ENCODE measurements at places on chromosomes 16 and 17.

DNA sequence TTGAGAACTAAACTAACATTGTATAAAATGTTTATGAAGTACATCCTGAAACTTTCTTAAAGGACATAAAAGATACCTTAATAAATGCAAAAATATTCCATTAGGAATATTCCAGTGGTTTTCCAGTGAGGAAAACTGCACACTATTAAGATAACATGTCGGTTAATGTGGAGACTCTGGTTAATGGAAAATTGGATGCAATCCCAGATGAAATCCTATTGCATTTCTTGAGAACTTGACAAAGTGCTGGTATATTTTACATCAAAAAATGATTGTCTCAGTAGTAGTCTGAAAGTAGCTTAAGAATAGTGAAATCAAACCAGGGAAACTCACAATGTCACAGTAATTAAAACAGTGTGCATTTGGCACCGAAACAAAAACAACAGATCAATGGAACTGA, 202.5 kb upstream of the MON1B start:
- DNase-seq = no peak

DNA sequence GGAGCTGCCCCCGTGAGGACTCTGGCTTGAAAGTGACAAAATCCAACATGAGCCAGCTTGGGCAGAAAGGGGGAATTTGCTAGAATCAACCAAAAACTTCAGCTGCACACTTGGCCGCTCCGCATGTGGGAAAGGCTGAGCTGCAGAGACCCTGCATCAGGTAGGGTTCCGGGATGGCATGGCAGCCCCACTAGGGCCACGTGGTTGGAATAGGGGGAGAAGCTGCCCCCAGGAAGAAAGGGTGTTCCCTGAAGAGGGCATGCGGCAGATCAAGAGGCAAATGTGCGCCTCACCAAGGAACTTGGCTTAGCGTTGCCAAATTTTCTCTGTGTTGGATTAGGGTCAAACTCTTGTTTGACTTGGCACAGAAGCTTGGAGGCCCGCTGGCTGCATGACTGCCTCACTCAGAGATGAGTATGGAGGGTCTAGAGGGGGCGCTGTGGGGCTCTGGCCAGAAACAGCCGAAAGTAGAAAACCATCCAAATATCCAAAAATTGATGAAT, 29.2 kb upstream of the WFIKKN2 start:
- no peak for DNase-seq

DNA sequence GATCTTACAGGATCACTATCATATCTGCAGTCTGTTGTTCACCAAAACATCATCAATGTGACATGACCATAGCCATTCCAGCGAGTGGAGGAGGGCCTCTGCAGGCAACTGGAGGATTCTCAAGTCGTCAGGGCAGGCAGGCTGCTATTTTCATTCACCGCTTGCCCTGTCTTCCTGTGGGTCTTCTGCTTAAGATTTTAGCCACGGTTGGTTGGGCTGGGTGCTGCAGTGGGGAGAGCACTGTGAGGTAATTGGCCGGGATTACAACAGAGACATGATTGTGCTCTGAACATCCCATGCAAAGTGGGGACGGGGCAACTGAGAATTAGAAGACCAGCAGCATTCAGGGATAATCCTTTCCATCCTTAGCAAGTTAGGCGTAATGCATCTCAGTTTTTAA, 245.9 kb downstream of the CPPED1 start:
- no peak for DNase-seq

DNA sequence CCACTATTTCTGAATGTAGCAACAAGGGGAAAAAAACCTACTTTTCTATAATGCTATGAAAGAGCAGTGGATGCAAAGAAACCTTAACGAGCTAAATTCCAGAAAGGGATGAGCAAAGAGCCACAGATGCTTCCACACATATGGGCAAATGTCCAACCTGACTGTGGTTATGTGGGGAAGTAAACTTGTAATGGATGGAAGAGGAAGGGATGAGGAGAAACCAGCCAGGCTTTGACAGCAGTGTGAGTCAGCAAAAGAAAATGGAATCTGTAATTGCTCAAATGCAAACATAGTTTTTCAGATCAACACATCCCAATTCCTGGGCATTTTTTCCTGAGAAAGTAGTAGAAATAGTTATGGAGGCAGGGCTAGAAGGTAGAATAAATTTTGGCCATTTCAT, 204.8 kb upstream of the CPHXL start:
- no peak for DNase-seq

GRCh38 chr16:66097751-66098150, 268.7 kb upstream of the CDH5 start:
- no peak for DNase-seq

GRCh38 chr16:80620736-80621605, 80.2 kb downstream of the DYNLRB2 start:
- no peak for DNase-seq

- DNase-seq = peak; percentile 42
Observed at GRCh38 chr17:31508288-31509094, 117.0 kb downstream of the RAB11FIP4 start.

DNA sequence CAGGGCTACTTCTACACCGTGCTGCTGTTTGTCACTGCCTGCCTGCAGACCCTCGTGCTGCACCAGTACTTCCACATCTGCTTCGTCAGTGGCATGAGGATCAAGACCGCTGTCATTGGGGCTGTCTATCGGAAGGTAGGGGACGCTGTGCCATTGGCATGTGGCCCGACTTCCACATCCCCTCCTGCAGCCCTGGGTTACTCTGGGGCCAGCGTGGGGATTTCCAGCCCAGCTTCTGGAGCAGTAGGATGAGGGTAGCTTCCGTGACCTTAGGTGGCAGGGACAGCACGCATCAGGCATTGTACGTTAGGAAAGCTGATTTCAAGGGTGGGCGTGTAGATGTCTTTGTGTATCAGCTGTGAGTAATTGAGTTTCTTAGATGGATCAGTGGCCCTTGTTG, 96.5 kb downstream of the ABCC1 start:
- DNase-seq = no peak

DNA sequence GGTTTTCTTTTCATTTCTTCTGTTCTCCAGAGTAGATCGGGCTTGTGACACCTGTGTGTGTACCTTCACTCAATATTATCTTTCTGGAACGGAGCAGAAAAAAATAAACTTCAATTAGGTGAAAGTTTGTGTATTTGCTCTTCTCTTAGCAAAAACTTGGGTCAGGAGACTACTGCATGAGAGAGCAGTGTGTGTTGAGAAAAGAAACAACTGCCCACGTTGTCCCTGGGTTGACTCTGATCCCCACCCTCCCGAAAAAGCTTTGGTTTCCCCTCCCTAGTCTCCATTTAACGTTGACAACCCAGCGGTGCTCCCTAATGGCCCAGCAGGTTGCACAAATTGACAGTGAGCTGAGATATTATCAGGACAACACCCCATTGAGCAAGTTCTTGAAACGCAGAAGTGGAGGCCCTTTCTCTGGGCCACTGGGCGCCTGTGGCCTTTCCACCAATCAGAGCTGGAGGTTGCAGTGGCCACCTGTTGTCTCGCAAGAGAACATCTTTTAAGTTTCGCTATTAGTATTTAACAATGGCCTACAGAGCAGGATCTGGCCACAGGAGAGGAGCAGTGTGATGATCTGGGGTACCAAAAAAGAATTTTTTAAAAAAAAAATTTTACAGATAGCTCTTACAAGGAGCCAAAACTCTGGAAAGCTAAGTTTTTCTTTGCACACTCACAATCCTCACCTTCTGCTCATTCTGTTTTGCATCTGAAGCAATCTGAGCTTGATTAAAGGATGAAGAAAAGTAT, 1.5 kb upstream of the TOX3 start:
- DNase-seq = no peak

DNA sequence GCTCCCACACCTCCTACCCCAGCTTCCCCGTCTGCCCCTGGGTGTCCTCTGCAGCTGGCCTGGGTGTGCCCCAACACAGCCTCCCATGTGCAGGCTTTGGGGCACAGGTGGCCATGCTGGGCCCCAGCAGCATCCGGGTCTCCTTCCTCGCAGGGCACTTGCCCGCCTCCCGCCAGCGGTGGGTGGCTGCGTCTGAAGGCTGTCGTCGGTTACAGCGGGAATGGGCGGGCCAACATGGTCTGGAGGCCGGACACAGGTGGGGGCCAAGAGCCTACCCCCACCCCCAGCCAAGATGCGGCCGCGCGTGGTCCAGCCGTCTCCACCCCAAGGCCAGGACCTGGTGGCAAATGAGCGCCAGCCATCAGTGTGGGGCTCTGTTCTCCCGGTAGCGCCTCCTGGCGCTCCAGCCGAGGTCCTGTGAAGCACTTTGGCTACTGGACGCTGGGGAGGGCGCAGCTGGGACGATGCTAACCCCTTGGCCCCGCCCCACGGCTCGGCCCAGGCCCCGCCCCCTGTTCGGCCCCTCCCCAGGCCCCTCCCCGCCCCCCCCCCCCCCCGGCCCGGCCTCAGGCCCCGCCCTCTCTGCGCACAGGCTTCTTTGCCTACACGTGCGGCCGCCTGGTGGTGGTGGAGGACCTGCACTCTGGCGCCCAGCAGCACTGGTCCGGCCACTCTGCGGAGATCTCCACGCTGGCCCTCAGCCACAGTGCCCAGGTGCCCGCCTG, 7.3 kb upstream of the RHOT2 start:
- peak; percentile 58 for DNase-seq

GRCh38 chr16:79334127-79334526, 266.4 kb downstream of the MAF start:
- DNase-seq = no peak

- no peak for DNase-seq
Observed at GRCh38 chr17:44912763-44913544, 2.3 kb downstream of the GFAP start.

- DNase-seq = no peak
Observed at GRCh38 chr16:21166561-21166961, 8.1 kb downstream of the LDAF1 start.

DNA sequence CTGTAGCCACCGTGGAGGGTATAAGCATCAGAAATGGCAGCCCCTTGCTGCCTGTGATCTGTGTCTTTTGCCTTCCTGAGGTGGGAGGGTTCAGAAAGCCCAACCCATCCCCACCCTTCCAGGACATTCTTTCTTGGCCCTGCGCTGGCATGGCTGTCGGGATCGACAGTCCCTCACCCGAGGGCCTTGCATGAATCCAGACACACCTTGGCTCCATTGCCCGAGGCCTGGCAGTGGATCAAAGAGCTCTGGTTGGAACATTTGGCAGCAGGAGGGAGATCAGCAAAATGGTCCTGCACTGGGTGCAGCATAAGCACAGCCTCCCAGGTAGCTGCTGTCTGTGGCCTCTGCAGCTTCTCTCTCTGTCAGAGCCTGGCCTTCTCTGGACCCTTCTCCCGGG, 246.6 kb upstream of the MAF start:
- no peak for DNase-seq

DNA sequence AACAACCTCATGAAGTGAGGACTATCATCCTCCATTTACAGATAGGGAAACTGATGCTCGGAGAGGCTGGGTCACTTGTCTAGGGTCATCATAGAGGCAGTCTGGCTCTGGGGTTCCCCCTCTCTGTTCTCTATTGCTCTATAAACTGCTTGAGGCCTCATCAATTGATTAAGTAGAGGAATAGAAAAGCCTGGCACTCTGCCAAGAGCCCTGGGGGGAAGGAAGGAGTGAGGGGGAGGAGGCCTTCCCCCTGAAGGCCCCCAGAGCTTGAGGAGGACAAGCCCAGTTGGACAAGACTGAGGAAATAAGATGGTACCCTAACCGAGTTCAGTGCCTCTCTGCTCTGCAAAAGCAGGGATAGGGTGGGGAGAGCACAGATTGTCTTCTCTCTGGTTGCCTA, 21.0 kb downstream of the SDK2 start:
- no peak for DNase-seq

DNA sequence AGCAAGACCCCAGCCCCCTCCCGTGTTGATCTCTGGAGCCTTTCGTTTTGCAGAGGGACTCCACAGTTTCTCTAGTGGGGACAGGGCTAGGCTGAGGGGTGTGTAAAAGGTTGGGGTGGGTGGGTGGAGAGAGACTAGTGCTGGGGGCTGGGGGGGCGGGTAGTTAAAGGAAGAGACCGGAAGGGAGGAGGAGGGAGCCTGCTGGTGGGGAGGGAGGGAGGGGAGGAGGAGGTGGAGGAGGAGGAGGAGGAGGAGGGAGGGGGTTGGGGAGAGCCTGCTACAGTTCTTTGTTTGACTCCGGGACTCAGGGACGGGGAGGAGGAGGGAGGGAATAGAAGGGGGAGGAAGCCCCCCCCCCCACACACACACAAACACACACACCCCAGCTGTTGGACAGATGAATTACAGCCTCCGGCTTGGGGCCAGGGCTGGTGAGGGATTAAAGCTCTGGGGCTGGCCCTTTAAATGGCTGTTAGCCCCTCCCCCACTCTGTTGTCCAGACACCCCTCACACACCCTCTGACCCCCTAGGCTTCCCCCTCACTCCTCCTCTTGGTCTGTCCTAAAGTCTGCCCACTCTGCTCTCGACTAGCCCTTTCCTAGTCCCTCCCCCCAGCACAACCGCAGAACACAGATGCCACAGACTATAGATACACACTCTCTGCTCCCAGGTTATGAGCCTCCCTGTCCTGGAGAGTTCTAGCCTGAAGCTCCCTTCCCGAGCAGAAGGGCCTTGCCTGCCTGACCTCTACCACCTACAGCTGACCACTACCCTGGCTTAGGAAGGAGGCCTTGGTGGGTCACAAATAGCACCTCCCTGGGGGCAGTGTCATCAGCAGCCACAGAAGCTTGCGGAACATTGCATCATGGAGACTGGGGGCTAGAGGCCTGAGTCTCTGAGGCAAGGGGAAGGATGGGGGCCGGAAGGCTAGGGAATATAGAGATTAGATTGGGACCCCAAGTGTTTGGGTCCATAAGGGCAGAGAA, 4.4 kb downstream of the KDM6B start:
- no peak for DNase-seq

DNA sequence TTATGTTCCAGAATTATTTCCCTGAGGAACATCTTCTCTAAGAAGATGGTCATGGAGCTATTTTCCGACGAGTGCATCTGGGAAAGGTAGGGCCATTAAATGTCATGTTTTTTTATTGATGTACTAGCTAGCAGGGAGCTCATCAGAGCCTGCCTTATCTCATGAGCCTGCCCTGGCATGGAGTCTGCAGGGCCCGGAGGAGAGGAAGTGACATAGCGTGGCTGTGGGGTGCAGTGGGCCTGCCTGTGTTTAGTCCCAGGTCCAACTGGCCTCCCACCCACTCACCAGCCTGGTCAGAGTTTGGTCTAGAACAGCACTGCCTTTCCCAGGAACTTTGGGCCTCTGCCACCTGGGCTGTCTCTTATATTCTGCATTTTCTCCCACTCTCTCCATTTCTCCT, 389.8 kb downstream of the SNX29 start:
- DNase-seq = no peak

DNA sequence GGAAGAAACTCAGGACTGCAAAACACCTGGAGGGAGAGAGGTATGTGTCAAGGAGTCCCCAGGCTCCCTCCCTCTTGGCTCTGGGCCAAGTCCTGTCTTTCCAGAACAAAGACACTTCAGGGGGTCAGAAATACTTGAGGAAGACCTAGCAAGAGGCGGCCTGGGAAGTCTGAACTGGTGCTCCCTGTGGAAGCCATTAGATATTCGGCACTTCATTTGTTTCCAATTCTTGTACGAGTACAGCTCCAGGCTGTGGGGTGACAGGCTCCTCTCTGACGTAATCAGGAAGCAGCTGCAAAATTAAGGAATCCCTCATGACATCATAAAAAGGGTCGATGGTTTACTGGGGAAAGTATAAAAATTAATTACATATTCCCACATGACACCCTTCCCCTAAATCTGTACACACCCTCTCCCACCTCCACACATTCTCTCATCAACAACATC, 108.7 kb downstream of the SMG6 start:
- DNase-seq = no peak

Data from activated CD4-positive, alpha-beta T cell treated with anti-CD3 and anti-CD28 coated beads for 1 hour (primary cell).